ENCODE measurements at places on chromosomes 4 and X. TPM values are rescaled to one million over a fixed set of nuclear protein-coding genes. Genes with fewer than 3 reads are reported as not detected.
A peak's percentile ranks its signal among the peaks of the same experiment; 100 is the strongest.

GRCh38 chrX:114959729-114960128, 57.7 kb downstream of the IL13RA2 start:
- DNase-seq = peak; percentile 24

DNA sequence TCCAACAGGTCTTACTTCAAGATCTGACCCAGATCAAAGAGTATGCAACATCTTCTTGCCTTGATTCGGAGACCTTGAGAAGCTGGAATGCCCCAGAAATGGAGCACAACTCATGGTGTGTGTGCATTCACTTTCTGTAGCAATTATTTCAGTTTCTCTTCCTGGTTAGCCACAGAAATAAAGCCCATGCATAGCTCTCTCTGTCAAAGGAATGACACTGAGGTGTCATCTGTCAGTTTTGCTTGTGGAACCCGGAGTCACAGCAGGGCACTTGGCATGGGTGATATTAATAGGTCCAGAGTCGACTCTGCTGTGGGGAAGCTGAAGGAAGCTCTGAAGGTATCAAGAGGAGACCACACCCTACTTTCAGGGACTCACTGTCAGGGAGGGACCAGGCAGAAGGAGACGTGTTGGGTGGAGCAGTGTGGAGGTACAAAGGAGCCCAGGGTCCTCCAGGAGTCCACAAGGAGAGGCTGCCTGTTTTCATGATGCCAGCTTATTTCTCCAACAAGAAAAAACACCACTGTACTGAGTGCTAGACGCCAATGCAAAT, 10.7 kb downstream of the CLNK start:
- no peak for DNase-seq

DNA sequence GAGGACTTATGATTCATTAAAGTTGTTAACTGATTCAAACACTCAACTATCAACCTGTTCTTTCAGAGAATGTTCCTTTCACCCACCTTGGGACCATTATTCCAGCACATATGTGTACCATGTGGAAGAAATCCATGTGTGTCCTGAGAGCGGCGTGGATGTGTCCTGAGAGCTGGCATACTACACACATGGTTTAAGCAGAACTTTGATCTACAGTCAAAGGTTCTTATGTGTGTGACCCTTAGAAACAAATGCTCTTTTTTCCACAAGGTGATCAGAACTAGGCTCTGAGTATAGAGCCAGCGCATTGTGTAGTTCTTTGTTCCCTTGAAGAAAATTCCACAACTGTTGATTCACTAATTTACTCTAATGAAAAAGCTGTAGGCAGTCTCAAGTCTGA, 332.0 kb downstream of the NR3C2 start:
- DNase-seq = no peak

GRCh38 chr4:48141048-48141447, 7.0 kb upstream of the TXK start:
- DNase-seq = peak; percentile 48

DNA sequence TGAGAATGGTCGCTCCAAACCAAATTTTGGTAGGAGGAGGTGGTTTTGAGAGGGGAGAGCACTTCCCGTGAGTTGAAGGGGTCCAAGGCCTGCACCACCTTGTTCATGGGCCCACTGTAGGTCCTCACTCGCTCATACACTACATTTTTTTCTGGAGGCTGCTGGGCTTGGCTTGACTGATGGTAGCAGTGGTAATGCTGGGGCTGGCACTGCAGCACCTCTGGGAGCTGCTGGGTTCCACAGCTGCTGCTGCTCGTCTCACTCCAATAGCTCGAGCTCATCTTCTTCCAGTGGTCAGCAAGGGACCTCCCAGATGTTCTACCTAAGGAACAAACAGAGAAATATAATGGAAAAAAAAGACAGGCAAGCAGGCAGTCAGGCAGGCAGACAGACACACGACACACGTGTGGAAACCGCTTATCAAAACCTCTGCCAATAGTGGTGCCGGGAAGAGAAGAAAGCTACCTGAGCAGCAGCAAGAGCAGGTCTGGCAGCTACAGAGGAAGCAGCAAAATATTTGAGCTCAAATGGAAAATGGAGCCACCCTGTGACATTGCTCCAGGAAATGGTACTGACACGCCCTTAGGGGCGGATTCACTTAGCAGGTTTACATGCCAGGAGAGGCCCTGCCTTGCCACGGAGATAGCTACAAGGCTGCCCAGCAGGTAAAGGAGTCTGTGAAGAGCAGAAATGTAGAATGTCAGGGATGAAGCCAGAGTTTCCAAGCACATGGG, at the start of gene POF1B:
TSS of gene POF1B (minus strand) at position 492 of the 734 bp plus-strand sequence. CDS start at position 281, 211 bp downstream.
- DNase-seq = no peak

GRCh38 chrX:136639506-136640176, 8.3 kb upstream of the CD40LG start:
- DNase-seq = no peak

DNA sequence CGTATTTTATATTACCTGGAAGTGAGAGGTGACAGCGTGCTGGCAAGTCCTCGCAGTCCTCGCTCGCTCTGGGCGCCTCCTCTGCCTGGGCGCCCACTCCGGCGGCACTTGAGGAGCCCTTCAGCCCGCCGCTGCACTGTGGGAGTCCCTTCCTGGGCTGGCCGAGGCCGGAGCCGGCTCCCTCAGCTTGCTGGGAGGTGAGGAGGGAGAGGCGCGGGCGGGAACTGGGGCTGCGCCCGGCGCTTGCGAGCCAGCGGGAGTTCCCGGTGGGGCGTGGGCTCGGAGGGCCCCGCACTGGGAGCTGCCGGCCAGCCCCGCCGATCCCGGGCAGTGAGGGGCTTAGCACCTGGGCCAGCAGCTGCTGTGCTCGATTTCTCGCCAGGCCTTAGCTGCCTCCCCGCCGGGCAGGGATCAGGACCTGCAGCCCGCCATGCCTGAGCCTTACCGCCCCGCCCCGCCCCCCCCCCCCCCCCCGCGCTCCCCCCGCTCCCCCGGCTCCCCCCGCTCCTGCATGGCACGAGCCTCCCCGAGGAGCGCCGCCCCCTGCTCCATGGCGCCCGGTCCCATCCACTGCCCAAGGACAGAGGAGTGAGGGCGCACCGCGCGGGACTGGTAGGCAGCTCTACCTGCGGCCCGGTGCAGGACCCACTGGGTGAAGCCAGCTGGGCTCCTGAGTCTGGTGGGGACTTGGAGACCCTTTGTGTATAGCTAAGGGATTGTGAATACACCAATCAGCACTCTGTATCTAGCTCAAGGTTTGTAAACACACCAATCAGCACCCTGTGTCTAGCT, 298.9 kb upstream of the MAGEB16 start:
- peak; percentile 3 for DNase-seq

- DNase-seq = no peak
Observed at GRCh38 chrX:40263014-40263560, 165.3 kb upstream of the BCOR start.

DNA sequence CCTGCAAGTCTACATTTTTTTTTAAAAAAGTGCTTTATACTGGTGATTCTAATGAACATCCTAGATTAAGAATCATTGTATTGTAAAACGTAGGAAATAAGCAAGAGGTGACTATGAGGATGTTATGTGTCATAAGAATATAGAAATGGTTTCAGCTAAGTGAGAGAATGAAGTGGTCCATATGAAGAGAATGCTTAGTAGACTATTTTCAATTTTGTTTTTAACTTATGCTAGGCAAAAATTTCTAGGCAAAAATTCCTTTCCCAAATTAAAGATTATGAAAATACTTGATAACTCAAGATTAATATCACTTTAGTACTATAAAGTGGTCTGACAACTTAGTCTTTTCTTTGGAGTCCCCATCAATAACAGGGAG, 825 bp downstream of the DYNLT3 start:
- no peak for DNase-seq

DNA sequence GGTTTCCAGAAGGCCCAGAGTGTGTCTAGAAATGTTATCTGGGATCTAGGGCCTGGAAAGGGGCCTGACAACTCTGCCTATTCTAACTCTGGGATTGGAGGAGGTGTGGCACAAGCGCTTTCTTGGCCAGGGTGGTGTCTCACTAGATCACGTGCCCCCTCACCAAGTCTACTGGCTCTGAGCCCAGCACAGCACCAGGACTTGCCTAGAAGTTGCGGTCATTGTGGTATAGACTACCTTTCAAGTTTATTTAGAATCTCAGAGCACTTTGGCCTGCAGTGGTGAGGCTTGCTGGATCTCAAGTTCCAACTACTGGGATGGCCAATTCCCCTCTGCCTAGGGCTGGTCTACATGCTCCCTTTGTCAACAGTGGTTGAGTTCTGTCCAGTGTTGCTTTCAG, 223.3 kb upstream of the MAGEB2 start:
- DNase-seq = no peak

DNA sequence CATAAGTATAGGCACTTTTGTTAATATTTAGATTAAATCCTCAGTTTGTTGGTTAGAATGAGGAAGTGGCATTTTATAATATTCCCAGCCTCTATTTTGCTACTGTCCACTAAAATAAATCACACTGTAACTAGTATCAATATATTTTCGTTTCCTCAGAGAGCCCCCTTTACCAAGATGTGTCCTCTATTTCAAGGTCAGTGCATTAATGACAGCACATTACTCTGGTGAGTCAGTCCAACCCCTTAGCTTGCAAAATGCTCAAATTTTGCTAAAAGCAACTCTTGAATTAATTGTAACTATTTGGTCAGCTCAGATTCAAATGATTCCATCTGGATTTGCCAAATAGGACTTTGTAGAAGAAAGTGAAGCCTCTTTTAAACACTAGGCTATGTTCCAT, 199.3 kb downstream of the PDHA2 start:
- no peak for DNase-seq

- DNase-seq = no peak
Observed at GRCh38 chrX:150421816-150422215, 58.7 kb downstream of the MAMLD1 start.

DNA sequence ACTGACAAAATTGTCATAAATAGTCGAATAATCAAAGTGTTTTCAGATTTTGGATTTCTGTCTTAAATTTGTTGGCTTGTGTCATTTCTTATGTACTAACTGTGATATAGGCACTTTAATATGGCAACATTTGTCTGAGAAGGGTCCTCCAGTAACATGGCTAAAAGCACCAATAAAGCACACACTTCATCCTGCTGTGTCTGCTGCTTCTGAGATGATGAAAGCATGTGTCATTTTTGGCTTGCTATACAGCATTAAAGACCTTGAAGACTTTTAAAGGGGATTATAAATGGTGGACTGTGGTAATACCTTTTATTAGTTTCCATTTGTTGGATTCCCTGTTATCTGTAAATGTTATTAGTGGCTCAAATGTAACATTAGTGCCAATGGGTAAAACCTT, 551.8 kb upstream of the GRID2 start:
- DNase-seq = no peak

- no peak for DNase-seq
Observed at GRCh38 chr4:187732524-187732923, 263.0 kb upstream of the ZFP42 start.

GRCh38 chr4:126455865-126456264, 1141.1 kb downstream of the FAT4 start:
- no peak for DNase-seq

DNA sequence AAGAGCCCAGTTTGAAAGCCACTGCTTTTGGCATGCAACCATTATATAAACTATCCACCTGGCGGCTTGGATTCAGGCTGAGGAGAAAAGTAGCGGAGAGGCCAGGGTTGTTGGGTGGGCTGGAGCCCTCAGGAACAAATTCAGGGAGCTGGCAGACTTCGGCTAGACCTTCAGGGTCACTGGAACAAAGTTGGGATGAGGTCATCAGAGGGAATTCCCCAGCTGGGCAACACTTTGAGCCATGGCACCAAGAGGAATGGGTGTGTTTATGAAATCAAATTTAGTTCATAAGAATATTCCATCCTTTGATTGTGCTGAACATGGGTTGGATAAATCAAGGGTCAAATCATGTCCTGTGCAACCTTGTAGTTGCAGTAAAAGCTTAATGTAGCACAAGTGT, 22.0 kb downstream of the MTMR1 start:
- no peak for DNase-seq

- no peak for DNase-seq
Observed at GRCh38 chr4:35252866-35253265, 991.4 kb downstream of the ARAP2 start.

DNA sequence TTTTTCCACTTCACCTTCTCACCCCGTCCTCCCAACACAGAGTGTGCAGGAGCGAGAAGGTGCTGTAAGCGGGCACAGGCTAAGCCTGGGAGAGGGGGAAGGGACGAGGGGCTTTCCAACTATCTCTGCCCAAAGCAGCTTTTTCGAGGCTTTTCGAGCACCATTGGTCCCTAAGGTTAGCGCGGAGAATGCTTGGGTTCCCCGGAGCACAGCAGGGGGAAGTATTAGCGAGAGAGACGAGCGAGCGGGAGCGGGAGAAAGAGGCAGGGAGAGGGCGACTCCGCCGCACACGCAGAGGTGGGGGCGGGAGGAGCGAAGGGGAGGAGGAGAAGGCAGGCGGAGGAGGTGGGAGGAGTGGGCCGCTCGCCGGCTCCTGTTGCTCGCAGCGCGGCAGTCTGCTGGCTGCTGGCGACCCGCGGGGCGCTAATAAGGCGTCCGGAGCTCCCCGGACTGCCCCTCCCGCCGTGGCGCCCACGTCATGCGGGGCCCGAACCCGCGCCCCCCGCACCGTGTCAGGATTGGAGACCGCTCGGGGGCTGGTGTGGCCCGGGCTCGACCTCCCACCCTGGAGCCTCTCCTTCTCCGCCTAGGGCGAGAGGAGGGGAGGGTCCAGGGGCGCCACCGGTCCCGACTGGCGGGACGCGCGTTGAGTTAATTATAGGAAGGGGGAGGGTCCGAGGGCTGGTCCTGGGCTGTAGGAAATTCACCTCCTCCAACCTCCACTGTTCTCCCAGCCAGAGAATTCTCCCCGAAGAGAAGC, at the start of gene ADAMTS3:
TSS of gene ADAMTS3 (minus strand) at position 263 of the 760 bp plus-strand sequence. CDS start 459 bp downstream, outside the sequence.
- peak; percentile 89 for DNase-seq

DNA sequence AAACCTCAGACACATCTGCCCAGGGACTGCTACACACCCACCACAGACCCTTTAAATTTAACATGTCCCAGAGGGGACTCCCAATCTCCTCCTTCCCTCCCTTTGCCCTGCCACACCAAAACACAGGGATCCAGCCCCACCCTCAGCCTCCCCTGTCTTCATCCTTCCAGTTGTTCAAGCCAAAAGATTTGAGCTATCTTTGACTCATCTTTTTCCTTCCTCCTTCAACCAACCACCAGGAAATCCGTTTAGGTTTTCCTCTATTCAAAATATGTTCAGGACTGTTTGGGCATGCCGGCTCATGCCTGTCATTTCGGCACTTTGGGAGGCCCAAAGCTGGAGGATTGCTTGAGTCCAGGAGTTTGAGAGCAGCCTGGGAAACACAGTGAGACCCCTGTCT, 6.9 kb upstream of the STK32B start:
- no peak for DNase-seq

GRCh38 chr4:136136601-136137000, 1395.7 kb downstream of the PCDH18 start:
- DNase-seq = no peak

GRCh38 chrX:97026406-97026805, 142.7 kb downstream of the RPA4 start:
- peak; percentile 21 for DNase-seq

MAGEA9 gene
- polyA plus RNA-seq = not detected

PGAM4 gene
- polyA plus RNA-seq = not detected

EPHA5 gene
- not detected for polyA plus RNA-seq

CFAP99 gene
- polyA plus RNA-seq = 0.13 TPM

FAT4 gene
- polyA plus RNA-seq = 8.7 TPM

PABPC1L2A gene
- not detected for polyA plus RNA-seq

VCX3A gene
- not detected for polyA plus RNA-seq

All from SK-N-SH (cell line).